NCI-H2171 (cell line): ENCODE measurements at places on chromosomes 7 and 10.

GRCh38 chr10:70652761-70653657 lies 19.3 kb upstream of the ADAMTS14 start:
- no peak for DNase-seq

- no peak for DNase-seq
Observed at GRCh38 chr7:66283003-66283920, 78.1 kb downstream of the TPST1 start.

DNA sequence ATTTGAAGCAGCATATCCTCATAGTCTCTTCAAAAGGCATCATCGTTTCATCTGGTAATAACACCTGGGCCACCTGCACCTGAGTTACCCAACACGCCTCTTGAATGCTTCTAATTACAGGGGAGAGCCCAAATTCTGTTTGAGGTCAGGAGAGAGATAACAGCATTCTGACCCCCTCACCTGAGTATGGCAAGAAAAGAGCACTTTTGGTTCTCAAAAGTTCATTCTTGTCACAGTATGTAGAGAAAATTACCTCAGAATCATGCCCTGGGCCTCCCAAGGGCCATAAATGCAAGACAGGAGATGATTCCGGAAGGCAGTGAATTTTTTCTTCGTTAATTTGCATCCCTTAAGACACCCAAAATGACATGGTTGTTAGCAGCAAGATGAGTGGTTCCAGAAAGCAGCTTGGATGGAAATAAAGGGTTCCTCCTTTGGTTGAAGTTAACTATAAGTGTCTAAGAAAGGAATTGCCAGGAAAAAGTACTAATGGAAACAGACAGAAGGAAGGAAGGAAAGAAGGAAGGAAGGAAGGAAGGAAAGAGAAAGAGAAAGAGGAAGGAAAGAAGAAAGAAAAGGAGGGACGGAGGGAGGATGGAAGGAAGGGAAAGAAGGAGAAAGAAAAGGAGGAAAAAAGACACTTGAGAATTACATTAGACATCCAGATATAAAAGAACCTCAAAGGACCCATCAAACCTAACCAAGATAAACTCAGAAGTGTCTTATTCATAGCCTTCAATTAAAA lies 228.4 kb upstream of the RHOBTB1 start:
- no peak for DNase-seq

GRCh38 chr10:62514079-62514693 lies 140.0 kb downstream of the ZNF365 start:
- DNase-seq = no peak

GRCh38 chr7:5139998-5140397 lies 50.0 kb upstream of the WIPI2 start:
- DNase-seq = no peak

- DNase-seq = no peak
Observed at GRCh38 chr7:158245724-158246041, 341.9 kb downstream of the PTPRN2 start.

- DNase-seq = peak; percentile 31
Observed at GRCh38 chr7:90972906-90973550, 291.2 kb upstream of the FZD1 start.
